Activated gamma-delta T cell (primary cell): ENCODE measurements at places on chromosomes 5 and 9.

DNA sequence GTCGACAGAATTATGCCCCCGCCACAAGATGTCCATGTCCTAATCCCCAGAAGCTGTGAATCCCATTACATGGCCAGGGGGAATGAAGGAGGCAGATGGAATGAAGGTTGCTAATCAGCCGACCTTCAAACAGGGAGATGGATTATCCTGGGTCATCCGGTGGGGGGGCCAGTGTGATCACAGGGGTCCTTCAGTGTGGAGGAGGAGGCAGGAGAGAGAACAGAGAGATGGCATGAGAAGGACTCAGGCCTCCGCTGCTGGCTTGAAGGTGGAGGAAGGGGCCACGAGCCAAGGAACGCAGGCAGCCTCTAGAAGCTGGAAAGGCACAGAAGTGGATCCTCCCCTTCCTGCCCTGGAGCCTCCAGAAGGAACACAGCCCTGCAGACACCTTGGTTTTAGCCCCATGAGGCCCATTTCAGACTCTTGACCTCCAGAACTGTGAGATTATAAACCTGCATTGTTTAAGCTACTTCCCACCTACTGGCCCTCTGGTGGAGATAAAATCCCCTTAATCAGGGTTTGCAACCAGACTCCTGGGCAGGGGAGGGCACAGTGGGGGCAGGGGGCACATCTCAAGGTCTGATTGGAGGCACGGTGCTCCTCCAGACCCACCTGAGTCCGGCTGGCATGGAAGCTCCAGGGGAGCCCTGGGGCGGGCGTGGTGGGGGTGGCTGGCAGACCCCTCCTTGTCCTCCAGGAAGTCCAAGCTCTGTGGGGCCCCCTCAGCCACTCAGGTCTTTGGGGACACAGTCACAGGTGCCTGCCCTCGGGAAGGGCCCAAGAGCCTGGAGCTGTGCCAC, 13.8 kb downstream of the PTGES2 start:
- DNase-seq: no peak

DNA sequence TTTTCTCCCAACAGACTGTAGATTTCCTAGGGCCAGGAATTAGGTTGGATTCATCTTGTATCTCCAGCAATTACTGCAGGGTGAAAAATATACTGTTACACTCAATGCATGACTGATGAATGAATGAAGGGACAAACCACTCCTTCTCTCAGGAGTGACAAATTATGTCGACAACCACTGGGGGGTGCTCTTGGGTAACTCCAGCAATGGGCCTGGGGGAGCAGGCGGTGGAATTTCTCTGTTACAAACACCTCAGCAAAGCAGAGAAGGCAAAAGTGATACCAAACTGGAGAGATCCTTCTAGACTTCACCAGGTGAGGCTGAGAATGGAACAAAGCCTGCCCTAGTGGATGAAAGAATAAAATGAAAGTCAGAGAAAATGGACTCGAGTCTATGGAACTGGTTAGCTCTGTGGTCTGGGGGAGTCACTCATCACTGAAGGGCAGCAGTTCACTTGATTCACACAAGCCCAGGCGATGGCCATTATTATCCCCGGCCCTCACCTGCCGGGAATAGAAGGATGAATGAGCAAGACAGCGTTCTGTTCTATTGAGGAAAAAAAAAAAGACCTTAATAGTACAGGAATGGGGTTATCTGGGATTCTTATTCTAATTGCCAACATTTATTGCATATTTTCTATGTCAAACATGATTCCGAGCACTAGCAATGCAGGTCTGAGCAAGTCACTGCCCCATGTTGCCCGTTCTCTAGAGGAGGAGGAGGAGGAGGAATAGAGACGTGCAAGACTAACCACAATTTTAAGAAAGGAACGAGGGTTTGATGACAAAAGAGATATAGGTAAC, 341.1 kb downstream of the ASTN2 start:
- no peak for DNase-seq

GRCh38 chr9:32787816-32788215, 4.5 kb downstream of the TMEM215 start:
- no peak for DNase-seq

DNA sequence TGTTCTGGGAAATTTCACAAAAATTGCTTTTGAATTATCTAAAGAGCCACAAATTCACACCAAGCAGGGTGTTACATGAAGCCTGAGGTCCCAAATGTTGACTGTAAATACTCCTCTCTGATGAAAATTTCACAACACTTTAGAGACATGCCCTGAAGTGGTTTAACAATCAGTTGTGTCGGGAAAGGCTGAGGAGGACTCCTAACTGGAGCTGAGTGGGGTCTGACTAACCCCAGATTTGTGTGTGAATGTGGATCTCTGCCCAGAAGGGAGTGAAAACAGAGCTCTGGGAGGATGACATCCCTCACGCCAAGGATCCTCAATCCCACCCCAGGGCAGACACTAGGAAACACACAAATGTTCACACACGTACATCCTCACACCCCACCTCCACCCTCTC, 31.1 kb upstream of the GRXCR2 start:
- DNase-seq: no peak

DNA sequence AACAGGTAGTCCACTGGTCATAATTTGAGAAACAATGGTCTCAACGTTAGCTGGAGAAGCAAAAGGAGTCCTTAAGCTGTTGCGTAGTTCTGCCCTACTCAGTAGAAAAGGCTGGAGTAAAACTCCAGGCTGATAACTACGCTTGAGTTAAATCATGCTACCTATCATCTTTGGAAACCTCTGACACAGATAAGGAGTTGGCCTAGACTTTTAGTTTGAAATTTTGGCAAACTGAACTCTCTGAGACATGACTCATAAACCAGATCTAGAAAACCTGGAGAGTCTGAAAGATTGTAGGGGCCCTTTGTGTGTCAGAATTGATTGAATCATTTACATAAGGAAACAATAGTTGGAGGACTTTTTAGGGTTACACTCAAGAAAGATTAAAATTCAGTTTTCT, 26.3 kb downstream of the NMUR2 start:
- DNase-seq: no peak

DNA sequence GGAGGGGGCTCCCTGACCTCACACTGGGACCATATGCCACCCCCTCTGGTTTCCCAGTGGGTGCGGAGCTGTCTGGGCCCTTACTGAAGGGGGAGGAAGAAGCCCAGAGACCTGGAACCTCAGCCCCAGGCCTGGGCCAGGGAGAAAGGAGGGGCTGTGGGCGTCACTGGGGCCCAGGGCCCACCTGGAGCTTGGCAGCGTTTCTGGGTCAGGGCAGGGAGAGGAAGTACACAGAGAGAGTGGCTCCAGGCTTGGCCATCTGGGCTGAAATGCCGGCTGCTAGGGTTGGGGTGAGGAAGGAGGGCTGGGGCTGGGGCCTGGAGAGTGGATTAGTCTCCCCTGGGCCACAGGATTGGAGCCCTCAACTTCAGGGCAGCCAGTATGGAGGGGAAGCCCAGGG, 6.4 kb upstream of the DAB2IP start:
- DNase-seq: no peak

- DNase-seq: no peak
Measured at GRCh38 chr9:9963841-9964240, 649.0 kb downstream of the PTPRD start.

GRCh38 chr9:85016384-85017006, 347.0 kb downstream of the NTRK2 start:
- DNase-seq: no peak

- DNase-seq: no peak
Measured at GRCh38 chr5:153539983-153540382, 49.5 kb downstream of the GRIA1 start.

GRCh38 chr5:139090581-139090980, 107.6 kb downstream of the SIL1 start:
- DNase-seq: no peak

DNA sequence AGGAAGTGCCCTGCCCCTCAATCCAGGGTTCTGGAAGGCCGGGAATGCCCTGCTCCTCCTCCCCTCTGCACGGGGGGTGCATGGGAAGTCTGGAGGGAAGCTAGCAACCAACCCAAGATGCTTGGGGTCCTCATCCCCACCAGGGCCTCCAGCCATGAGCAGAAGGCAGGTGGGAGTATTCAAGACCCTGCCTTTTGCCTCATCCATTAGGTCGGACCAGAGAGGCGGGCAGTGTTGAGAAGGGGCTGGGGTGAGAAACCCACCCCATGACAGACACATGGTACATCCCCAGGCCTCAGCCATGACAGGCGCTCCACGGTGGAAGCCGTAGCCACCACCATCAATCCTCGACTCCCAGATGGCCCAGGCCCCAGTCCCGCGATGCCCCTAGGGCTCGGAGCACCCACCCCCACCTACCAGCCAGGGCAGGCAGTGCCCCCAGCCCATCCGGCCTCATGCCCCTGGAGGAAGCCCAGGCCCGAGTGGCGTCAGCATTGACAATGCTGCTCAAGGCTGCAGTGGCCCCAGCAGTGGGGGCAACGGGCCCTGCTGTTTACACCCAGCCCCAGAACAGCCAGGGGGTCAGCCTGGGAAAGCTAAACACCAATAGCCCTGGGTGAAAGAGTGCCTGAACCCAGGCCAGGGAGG, 8.6 kb downstream of the NR5A1 start:
- DNase-seq: no peak

- DNase-seq: no peak
Measured at GRCh38 chr5:176153741-176154140, 84.5 kb upstream of the SIMC1 start.

DNA sequence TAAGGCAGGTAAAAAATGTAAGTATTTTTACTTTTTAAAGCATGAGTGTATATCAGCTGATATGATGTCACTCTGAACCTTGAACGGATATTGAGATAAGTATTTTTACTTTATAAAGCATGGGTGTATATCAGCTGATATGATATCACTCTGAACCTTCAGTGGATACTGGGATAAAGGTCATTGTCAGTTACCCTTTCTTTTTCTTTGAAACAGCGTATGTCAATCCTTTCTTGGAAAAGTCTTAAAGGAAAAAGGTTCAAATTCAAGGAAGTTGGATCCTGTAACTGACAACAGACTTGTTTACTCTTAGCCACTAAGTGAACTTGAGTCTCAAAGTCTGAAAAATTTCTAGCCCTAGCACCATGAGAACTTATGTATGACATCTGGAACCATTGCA, 61.7 kb upstream of the IFNK start:
- DNase-seq: no peak

DNA sequence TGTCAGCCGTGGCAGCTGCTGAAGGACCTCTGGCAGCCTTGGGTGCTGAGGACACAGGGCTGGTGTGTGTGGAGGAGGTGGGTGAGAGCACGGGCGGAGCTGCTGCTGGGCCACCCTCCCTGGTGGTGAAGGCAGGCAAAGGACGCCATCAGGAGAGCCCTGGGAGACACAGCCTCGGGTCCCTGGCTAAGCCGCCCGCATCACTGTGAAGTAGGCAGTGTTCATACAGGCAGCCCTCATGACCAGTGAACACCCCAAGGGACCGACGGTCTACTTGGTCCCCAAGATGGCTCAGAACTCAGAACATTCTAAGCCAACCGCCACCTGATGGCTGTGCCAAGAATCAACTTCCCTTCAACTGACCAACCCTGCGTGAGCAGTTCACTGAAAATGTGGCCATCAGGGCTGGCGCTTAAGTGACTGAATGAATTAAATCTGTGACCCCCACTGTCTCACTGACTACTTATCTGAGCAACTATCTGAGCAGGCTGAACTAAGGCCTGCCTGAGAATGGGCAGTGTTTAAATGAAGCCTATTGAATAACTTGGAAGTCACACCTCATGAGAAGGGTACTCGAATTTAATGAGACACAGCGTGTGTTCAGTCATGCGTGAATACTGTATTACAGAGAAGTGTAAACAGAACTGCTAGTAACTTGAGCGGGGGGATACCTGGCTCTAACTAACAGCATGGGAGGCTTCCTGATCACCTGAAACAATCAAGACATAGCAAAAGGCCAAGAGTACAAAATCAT, 54.7 kb upstream of the SIMC1 start:
- no peak for DNase-seq

DNA sequence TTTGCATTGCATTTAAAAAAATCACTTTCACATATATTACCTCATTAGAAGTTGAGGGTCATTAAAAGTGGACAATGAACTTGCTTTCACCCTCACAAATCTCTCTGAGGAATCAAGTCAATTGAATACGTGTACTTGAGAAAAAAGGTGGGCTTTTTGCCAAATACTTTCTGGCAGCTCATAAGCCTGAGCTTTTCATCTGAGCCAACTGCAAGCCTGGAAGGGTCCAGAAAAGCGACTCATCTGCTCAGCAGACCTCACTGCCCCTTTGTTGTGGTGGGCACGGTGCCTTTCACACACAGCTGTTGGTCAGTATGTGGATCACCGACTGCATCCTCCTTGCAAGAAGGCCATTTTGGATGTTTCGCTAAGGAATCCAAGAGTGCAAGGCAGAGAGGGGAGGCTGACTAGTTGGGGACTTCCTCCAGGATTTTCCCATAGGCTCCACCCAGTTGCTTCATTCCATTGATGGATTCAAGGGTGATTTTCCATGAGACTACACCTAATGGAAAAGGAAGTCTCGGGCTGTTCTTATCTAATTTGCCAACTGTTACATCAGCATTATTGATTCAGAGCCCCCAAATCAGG, 564.7 kb downstream of the PDE4D start:
- no peak for DNase-seq

- DNase-seq: no peak
Measured at GRCh38 chr9:77981332-77981731, 50.3 kb downstream of the GNAQ start.

- no peak for DNase-seq
Measured at GRCh38 chr5:63962279-63962678, at the start of gene HTR1A. Gene HTR1A (minus strand): TSS chr5:63962445. CDS start chr5:63961719, 726 bp downstream.

- no peak for DNase-seq
Measured at GRCh38 chr9:133576875-133577736, 32.1 kb downstream of the FAM163B start.

- DNase-seq: no peak
Measured at GRCh38 chr5:76351577-76351976, 51.5 kb upstream of the IQGAP2 start.

DNA sequence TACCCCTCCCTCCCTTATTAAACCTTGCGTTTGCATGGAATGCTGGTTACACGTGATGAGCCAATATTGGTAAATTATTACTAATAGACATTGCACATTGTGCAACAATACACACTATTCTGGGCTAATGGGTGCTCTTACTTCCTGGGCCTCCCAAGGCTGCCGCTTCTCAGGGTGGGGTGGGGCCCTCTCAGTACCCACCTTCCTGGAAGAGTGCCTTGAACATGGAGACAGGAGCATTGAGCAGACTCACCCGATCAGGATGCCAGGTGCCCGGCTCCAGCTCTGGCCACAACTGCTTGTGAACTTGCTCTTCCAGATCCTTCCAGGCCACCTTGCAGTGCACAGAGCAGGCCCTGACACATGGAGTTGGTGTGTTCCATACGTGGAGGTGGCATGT, 24.7 kb upstream of the CEP72 start:
- no peak for DNase-seq
